Neural progenitor cell (in vitro differentiated cells): ENCODE measurements at places on chromosomes 5 and 9.
A peak's percentile ranks its signal among the peaks of the same experiment; 100 is the strongest.

GRCh38 chr5:50814556-50814955 lies 148.1 kb downstream of the PARP8 start:
- DNase-seq = no peak

DNA sequence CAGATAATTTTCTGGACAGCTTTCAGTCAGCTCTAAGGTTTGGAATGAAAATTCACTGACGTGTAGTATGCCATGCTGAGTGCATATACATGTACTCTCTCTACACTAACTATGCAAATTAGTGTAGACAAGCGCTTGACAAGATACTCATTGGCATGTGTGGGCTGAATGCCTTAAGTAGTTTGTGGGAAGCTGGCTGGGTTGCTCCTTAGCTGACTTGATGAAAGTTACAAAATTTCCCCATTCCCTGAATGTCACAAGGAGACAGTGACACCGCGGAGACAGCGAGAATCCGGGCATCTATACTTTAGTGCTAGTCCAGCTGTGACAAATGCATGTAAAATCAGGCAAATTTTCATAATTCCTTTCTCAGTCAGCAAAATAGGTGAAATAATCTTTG lies 51.6 kb upstream of the C5orf46 start:
- no peak for DNase-seq

DNA sequence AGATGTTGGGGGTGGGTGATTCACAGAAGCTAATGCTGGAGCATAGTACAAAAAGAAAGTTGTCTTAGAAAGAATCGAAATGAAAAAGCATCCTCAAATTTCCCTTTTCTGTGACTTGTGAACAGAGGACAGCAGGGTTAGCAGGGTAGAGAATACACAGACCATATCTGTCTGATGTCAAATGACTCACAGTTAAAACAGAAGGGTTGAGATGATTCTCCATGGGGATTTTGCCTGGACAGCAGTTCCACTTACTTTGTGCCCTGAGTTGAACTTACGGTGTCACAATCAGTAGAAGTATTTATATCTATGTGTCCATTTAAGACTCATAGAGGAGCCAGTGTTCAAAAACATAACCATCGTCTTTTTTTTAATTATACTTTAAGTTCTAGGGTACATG lies 801.6 kb downstream of the KCTD16 start:
- no peak for DNase-seq

GRCh38 chr5:131328536-131329285 lies 64.9 kb downstream of the CDC42SE2 start:
- no peak for DNase-seq

GRCh38 chr9:127092041-127092608 lies 30.3 kb downstream of the ANGPTL2 start:
- no peak for DNase-seq

DNA sequence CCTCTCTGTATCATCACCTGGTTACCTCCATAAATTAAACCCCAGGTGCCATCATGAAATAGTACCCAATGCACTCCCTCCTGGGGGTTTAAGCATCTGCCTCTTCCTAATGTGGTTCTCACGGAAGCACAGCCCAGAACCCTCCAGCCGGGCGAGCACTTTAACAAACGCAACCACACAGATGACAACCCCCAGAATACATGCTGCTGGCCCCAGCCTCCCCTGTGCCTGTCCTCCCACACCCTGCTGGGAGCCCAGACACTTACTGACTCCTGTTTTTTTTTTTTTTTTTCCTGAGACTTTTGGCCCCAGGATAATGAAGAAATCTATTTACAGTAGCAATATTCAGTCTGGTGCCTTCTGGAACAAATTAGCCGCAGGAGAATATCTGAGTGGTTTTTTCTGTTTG lies 50.0 kb upstream of the COL5A1 start:
- no peak for DNase-seq

- DNase-seq = no peak
These were observed 142.8 kb downstream of the EGFLAM start for GRCh38 chr5:38401145-38401544.

- no peak for DNase-seq
These were observed 18.7 kb downstream of the INIP start for GRCh38 chr9:112699230-112699629.

DNA sequence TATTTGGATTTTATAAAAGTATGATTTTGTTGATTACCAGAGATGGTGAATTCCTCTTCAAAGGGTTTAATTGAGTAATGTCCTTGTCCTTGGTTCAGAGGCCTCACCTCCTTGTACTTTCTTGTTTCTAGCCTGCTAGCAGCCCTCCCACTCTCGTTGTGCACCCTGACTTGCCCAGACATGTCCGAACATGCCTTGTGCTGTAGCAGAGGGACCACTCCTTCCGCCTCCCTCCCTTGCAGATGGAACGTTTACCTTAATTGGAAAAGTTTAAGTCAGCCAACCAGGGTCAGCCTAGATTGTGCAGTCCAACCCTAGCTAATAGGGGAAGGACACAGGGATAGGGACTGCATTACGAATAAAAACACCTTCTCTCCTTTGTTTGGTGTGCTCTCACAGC lies 406.9 kb upstream of the NMUR2 start:
- peak; percentile 45 for DNase-seq

DNA sequence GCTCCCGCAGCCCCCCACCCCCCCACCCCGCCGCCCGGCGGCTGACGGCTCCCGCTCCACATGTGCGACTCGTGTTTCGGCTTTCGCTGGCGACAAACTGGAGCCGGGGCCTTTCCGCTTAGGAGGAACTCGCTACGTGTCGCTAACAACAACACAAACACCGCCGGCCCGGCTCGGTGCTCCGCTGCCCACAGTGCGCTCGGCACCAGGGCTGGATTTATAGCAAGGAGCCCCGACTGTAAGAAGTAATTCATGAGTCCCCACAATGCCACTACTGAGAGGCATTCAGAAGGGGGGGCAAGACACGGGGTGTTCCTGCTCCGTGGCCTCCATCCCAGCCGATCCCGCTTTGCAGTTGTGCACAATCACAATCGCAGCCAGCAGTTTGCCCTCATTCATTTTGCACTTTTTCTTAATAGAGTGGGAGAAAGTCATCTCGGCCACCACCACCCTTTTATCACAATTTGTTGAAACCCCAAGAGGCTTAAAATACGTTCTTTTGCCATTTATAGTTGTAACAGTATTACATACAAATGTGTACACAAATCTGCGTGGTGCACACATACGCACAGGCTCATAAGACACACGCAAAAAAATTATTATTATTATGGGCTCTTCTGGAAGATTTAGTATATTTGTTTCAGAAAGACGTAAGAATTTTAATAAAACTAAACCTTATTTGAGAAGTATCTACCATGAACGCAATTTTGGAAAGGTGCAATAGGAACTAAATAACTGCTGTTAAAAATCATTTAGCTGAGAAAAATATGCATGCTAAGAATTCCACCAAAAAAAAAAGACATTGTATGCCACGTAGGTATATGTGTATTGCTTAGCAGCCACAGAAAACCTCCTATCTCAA lies 48.1 kb downstream of the EBF1 start:
- DNase-seq = peak; percentile 79

DNA sequence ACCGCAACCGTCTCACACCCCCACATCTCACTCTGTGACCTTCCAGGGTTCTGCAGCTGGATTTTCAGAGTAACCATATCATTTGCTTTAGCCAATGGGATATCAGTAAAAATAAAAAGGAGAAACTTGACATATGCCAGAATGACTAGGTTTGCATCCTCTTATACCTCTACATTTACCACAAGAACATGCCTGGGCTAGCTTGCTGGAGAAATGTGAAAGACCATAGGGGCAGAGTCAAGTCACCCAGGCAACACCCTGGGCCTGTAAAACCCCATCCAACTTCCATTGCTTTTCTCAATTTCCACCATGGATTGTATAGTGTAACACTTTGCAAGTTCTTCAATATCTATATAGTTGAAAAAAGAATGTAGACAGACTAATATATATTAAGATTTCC lies 731.1 kb downstream of the PTPRD start:
- no peak for DNase-seq

DNA sequence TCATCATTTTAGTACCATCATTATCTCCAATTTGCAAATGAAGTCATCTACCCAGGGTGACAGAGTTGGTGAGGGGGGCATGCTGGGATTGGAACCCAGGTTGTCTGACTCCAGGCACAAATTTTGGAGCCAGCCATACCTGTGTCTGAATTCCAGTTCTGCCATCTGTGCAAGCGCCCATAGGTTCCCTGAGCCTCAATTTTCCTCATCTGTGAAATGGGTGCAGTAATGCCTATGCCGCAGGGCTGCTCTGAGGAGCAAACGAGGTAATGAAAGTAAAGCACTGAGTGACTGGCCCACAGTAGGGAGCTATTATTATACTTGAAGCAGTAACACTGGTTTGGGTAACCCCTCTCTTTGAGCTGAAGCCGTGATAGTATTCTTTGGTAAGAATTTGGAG lies 49.6 kb downstream of the SH3PXD2B start:
- no peak for DNase-seq

DNA sequence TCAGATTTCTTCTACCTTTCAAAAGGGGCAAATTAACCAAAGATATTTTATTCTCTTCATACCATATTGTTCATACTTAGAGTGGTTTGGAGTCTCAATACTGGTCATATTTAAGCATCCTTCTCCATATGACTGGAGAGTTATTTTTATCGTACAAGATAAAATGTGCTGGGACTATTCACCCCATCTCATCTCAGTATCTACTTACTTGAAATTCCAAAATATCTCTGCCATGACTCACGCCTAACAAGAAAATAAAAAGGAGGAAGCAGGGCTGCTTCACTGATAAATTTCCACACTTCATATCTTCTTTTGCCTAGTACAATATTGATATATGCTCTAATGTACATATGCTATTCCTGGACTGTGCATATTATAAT lies 277.9 kb upstream of the CDH9 start:
- no peak for DNase-seq

DNA sequence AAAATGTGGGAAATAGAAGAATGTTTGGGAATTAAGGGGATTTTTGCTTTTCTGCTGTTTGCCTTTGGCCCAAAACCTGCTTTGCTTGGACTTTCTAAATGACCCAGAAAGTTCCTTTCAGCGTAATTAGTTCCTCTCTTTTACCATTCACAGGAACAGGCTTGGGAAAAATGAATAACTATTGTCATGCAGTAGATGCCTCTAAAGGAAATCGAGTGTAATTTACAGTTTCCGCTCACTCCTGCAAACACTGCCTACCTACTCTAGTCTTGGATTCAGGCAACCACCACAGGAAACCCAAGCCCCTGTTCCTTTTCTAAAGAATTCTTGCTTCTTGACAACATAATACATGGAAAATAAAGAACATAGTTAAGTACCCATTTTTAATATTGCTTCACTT lies 25.0 kb downstream of the TTC23L start:
- DNase-seq = no peak

DNA sequence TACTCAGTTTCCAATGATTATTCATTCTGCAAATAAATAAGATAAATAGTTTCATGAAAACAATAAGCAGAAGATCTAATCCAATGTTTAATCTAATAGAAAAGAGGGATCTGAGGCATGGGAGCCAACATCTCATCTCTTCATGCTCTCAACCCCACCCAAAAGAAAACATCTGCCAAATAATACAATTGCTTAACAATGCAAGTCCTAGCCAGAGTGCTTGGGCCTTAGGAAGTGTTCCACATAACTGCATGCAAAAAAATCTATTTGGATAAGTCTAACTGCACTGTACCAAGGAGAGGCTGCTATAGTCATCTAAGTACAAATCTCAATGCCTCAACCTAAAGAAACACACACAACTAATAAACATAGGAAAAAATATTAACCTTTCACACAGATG lies 606.0 kb downstream of the CDH9 start:
- DNase-seq = no peak

- DNase-seq = no peak
These were observed 165.2 kb upstream of the MSX2 start for GRCh38 chr5:174559141-174559540.

GRCh38 chr9:134568116-134568515 lies 73.5 kb upstream of the COL5A1 start:
- no peak for DNase-seq

GRCh38 chr9:134265078-134265477 lies 61.2 kb upstream of the RXRA start:
- DNase-seq = no peak

GRCh38 chr5:122458278-122458872 lies 146.3 kb downstream of the SNCAIP start:
- peak; percentile 49 for DNase-seq

DNA sequence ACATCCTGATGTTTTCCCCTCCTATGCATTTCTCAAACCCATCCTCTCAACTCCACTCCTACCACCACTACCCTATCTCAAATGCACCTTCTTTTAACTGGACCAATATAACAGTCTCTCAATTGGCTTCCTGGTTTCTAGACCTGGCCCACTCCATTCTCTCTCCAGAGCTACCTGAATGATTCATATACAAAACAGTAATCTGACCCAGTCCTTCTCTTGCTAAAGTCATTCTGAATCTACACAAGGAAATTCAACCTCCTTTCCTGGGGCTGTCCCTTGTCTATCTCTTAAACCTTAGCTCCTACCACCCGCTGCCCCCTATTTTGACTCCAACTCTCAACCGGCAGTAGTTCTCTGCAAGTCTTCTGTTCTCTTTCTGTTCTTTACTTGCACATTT lies 97.2 kb downstream of the PCSK1 start:
- no peak for DNase-seq

DNA sequence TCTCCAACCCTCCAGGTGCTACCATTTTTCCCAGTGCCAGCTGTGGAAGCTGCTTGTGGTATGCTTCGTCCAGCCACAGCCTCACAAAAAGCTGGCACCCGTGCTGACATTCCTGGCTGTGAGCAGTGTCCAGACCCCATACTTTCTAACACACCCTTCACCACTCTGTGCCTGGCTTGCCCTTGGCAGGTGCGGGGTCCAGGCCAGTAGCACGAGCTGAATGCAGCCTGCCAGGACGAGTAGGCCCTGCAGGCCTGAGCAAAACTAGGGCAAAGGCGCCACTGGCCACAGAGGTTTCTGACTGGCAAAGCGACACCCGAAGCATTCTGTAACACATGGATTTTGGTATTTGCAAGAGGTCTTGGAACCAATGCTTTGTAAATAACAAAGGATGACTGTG lies 26.0 kb upstream of the GHR start:
- DNase-seq = no peak

- no peak for DNase-seq
These were observed 87.5 kb downstream of the SCAMP1 start for GRCh38 chr5:78447775-78448424.

- DNase-seq = no peak
These were observed 6.3 kb downstream of the GPR21 start for GRCh38 chr9:123039617-123040219.

DNA sequence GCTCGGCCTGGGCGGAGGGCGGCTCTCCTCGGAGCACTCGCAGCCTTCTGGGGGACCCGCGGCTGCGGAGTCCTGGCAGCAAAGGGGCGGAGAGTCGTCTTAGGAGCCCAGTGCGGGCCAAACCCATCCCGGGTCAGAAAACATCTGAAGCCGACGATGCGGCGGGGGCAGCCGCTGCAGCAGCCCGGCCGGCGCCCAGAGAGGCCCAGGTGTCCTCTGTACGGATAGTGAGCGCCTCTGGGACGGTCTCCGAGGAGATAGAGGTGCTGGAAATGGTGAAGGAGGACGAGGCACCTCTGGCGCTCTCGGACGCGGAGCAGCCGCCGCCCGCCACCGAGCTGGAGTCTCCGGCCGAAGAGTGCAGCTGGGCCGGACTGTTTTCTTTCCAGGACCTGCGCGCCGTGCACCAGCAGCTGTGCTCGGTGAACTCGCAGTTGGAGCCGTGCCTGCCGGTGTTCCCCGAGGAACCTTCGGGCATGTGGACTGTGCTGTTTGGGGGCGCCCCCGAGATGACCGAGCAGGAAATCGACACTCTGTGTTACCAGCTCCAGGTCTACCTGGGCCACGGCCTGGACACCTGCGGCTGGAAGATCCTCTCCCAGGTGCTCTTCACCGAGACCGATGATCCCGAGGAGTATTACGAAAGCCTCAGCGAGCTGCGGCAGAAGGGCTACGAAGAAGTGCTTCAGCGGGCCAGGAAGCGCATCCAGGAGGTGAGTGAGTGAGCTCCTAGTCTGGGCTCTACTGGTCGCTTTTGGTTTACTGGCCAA lies 1.2 kb downstream of the JMY start:
- peak; percentile 65 for DNase-seq
